SHP77 (cell line): ENCODE measurements at places on chromosomes 13 and 19.

DNA sequence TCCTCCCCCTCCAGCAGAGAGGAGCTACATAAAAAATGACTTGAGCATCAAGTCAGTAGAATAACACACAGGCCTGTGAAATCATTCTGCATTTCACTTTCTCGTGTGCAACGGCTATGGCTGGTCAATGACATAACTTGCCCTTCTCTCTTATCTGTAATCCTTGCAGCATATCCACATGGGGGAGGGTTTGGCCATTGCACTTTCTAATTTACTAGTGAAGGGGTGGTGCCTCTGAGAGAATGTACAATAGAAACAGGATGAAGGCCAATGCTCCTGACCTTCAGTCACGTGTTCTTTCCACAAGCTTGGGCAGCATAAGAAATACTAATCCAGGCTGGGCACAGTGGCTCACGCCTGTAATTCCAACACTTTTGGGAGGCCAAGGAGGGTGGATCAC is 641.0 kb upstream of the ARGLU1 start:
- DNase-seq, result peak; percentile 31

- DNase-seq, result peak; percentile 86
Measured at GRCh38 chr13:64640002-64640401, 2590.1 kb downstream of the PCDH9 start.

DNA sequence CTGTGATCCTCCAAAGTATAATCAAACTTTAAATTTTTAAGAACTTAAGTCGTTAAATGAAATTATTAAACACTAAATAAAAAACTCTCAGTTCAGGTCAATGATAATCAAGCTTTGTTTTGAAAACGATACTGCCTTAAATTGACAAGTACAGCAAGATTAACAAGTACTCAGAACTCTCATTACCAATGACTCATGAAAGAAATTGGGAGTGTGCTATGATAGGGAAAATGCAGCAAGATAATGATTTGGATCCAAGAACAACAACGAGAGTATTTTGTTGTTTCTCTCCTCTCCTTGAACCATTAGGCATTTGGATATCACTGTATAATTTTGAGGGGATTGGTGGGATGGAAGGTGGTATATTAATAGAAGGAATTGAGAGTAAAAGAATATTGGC is 10.2 kb downstream of the N4BP2L2 start:
- no peak for DNase-seq

DNA sequence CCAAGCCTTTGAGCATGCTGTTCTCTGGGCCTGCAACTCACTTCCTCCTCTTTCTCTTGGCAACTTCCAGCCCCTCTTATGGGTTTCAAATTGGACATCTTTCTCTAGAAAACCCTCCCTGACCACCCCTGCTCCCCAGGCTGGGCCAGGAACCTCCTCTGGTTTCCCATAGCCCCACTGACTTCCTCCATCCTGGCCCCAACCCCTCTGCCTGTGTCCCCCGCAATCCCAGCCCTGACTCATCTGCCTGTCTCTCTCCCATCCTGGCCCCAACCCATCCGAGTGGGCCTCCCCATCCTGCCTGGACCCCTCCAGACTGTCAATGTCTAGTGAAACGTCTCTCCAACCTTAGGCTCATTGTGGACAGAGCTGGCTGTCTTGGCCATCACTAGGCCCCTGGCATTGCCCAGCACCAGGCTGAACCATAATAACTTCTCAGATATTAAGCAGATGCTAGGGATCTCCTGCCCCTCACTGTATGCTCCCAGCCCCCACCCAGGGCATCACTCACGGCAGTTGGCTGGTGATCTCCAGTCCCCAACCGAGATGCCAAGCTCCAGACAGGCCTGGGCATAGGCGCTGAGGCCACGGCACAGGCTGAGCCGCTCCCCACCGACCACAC is 16.8 kb downstream of the FCGBP start:
- no peak for DNase-seq

DNA sequence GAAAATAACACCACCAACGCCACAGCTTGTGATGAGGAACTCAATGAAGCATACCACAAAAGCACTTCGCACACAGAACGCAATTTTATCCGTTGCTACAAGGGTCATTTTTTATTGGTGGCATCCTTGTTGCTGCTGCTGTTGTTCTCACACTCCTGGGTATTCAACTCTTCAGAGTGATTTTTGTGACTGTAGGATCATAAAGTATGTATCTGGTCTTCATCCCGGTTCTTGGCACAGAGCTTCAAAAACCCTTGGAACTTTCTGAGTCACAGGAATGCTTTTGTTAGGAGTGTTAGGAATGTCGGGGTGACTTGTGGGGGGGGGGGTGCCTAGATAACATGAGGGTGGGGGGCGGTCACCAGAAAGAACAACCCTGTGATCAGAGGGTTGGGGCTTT is 108.4 kb downstream of the ZNF557 start:
- DNase-seq, result no peak

DNA sequence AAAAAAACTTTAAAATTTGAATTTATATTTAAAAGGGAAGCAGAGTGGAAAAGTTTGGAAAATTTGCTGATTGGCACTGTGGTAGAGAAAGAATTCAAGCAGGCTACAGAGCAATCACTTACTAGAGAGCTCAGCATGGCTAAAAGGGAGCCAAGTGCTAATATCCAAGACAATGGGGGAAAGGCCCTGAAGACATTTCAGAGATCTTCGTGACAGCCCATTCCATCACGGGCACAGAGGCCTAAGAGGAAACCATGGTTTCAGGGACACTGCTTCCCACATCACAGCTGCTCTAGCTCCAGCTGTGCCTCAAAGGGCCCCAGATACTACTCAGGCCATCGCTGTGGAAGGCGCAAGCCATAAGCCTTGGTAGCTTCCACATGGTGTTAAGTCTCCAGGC is 73.7 kb downstream of the SGCG start:
- no peak for DNase-seq

GRCh38 chr19:47895165-47895782 is 9.2 kb upstream of the SULT2A1 start:
- no peak for DNase-seq

DNA sequence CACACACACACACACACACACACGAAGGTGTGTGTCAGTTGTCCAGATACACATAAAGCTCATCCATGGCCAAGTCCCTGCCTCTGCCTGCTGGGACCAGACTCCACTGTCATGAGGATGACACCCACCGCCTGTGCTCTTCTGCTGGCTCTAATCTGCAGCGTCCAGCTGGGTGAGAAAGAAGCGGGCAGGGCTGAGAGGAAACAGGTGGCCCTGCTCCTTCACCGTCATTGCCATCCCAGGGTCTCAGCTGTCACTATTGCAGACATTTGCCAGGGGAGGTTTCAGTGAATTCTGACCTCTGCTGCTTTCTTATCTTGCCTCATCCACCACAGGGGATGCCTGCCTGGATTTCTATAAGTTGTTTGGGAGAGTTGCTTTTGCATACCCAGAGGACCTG is 31.4 kb downstream of the SCGB2B2 start:
- peak; percentile 64 for DNase-seq

DNA sequence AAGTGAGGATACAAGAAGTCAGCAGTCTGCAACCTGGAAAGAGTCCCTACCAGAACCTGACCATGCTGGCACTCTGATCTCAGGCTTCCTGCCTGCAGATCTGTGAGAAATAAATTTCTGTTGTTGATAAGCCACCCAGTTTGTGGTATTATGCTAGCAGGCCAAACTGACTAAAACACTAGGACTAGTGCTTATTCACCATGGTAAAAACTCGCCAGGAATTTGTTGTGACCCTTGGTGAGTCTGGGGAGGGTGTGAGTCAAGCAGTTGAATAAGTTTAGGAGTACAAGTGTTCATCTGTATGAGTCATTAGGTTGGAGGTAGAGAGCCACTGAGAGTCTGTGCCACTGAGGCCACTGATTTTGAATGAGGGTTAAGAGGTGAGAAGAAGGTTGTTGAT is 3.6 kb downstream of the ZIK1 start:
- DNase-seq, result no peak

GRCh38 chr13:44819245-44819644 is 170.0 kb downstream of the NUFIP1 start:
- no peak for DNase-seq

DNA sequence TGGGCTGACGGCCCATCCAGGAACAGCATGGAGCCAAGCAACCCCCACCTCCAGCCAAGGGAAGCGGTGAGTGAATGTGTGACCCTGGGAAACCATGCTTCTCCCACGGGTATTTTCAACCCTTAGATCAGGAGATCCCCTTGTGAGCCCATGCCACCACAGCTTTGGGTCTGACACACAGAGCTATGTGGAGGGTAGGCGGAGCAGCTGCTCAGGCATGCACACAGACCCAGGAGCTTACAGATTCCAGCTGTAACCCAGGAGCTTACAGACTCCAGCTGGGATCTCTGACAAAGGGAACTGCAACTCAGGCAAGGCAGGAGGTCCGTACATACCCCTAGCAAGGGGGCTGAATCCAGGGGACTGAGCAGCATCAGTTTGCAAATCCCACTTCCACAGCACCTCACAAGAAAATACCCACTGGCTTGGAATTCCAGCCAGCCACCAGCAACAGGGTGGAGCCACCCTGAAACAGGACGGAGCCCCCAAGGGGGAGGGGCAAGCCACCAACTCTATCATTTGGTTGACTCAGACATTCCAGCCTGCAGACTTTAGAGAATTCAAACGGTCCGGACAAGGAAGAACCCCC is 40.8 kb upstream of the RFXAP start:
- DNase-seq, result no peak

- no peak for DNase-seq
Measured at GRCh38 chr19:40241809-40242384, 15.4 kb upstream of the CCNP start.

DNA sequence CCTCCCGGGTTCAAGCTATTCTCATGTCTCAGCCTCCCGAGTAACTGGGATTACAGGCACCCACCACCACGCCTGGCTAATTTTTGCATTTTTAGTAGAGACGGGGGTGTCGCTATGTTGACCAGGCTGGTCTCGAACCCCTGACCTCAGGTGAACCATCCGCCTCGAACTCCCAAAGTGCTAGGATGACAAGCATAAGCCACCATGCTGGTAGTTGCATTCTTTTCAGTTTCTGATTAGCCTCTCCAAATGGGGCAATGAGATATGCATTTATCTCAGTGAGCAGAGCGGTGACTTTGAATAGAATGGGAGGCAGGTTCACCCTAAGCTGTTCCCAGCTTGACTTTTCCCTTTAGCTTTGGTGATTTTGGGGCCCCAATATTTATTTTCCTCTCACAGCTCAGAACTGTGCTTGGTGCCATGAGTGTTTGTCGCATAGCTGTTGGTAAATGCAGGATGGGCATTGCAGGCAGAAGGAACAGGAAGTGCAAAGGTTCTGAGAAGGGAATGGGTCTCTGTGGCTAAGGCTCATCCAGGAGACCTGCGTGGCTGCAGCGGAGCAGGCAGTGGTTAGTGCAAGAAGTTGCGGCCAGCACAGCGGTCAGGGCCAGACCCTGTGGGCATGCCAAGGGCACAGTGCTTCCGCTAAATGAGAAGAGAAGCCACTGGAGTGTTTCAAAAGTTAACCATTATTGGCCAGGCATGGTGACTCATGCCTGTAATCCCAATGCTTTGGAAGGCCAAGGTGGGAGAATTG is 20.7 kb downstream of the LYPD3 start:
- DNase-seq, result no peak

GRCh38 chr13:79711631-79712030 is 230.7 kb downstream of the NDFIP2 start:
- DNase-seq, result no peak

DNA sequence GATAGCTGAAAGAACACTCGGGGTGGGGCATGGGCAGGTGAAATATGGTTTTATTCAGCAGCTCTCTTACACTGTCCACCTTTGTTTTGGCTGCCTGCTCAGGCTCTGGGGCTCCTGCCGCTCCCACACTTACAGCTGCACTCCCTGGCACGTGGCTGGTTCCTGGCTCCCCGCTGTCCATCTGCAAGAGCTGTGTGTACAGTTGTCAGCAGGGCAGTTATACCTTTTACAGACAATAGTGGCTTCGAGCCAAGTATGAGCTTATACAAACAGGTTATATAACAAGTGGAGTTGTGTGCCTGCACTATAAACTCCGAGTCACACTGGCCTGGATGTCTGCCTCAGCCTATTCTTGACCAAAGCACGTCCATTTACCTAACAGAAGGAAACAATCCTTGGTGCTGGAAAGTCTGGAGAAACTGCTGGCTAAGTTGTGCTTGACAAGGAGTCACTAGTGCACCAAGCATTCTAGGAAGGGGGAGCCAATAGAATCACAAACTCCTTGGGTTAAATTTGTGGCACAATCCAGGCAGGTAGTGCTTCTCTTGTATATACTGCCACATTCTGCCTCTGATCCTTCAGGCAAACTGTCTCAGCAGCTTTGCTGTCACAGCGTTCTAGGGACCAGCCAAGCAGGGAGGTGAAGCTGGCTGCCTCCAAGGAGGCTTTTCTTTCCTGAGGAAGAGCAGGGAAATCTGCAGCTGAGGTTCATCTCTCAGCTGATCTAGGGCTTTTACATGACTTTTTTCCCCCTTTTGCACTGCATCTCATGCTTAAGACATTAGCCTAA is 68.2 kb downstream of the NHLRC3 start:
- peak; percentile 28 for DNase-seq

DNA sequence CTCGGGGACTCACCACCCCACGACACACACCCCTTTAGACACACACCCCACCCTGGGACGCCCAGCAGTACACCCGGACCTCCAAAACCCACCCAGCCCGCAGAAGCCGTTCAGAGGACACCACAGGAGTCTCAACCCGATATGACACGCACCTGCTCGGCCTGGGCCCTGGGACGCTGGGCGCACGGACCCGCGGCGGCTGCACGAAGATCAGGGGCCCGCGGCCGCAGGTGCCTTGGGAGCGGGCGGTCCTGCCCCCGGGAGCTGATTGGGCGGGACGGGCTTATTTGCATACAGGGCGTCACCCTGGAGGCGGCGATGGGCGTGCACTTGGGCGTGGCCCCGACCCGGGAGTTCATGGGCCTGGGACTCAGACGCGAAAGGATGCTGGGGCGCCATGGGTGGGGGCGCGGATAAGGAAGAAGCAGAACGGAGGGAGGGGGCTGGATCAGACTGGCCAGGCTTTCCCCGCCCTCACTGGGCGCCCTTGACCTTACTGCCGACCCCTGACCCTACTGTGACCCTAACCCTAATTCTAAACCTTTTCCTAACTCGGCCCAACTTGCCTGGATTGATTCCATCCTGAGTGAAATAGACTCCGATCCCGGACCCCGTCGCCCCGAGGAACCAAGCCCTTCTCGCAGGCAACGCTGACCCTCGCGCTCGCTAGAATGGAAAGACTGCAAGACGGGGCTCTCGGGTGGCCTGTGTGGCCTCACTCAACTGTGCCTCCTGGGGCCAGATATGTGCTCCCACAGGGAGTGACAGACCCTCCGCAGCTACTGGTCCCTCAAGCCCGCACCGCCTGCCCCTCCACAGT is at the start of gene MEF2B:
Gene MEF2B, minus strand, starts transcription at position 211 of the 820 bp plus-strand sequence. CDS start 19,528 bp downstream, outside the sequence.
- DNase-seq, result peak; percentile 85

- DNase-seq, result peak; percentile 10
Measured at GRCh38 chr19:2426611-2427428, 566 bp downstream of the TIMM13 start.

DNA sequence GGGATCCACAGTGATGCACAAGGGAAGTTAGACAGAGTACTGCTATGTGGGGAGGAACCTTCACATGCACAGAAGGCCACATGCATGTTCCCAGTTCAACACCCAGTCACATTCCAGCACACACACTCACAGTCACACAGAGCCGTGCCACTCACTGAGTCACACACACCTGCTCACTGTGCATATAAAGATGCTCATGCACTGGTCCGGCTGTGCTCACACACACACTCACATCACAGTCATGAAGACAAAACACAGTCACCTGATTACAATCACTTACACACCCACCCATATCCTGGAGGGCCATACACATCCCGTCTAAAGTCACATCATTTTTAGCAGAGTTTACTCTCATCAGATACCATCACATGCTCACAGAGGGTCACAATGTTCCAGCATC is 478 bp downstream of the CLC start:
- no peak for DNase-seq
